ENCODE measurements at places on chromosomes 2 and 18. TPM values are rescaled to one million over a fixed set of nuclear protein-coding genes. Genes with fewer than 3 reads are reported as not detected.

ERMN gene
- total RNA-seq: 0.14 TPM

SLC23A3 gene
- 0.98 TPM for total RNA-seq

ESPNL gene
- total RNA-seq: 0.09 TPM

PDE11A gene
- 1.7 TPM for total RNA-seq

KCNG2 gene
- total RNA-seq: 0.22 TPM

PSMA8 gene
- not detected for total RNA-seq

ANXA4 gene
- total RNA-seq: 452 TPM

EFR3B gene
- total RNA-seq: 0.52 TPM

PLGLB1 gene
- 3.7 TPM for total RNA-seq

ADD2 gene
- total RNA-seq: 3.8 TPM

GAL3ST2 gene
- total RNA-seq: not detected

EFHD1 gene
- 1.2 TPM for total RNA-seq

TMEM247 gene
- total RNA-seq: not detected

SERPINB12 gene
- not detected for total RNA-seq

FER1L5 gene
- 0.95 TPM for total RNA-seq

TLX2 gene
- not detected for total RNA-seq

BIN1 gene
- 14.0 TPM for total RNA-seq

LIMS2 gene
- 4.0 TPM for total RNA-seq

OTX1 gene
- total RNA-seq: 0.31 TPM

HJURP gene
- not detected for total RNA-seq

IGFBP5 gene
- 21.4 TPM for total RNA-seq

OR6B2 gene
- total RNA-seq: not detected
